Mesothelial cell of epicardium (in vitro differentiated cells): ENCODE measurements at places on chromosomes 6 and 20.

GRCh38 chr6:158571826-158572652 lies 12.1 kb downstream of the TMEM181 start:
- peaks cover 13% of the 10 kb centered on the region for H3K36me3 ChIP-seq
- H3K27ac ChIP-seq: no peak overlapping the region
- no peaks in the 10 kb centered on the region for H3K4me1 ChIP-seq
- no peak overlapping the region for H3K4me3 ChIP-seq
- no peak for DNase-seq

DNA sequence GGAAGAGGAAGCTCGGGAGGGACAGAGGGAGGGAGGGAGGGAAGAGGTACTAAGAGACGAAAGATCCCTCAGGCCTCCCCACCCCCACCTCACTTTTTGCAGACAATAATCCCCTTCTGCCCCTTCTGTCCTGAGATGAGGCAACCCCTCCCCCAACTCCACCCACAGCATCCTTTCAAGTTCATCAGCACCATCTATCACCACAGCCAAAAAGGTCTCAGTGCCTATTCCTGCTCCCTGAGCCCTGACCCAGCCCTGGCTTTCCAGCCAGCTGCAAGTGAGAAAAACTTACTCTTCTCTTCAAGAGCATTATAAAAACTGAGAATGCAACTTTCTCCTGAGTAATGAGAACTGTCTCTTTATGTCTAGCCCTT lies 133.2 kb upstream of the LRFN2 start:
- H3K36me3 ChIP-seq: no peaks in the 10 kb centered on the region
- DNase-seq: no peak
- no peak overlapping the region for H3K4me3 ChIP-seq
- H3K27me3 ChIP-seq: peaks cover 3% of the 10 kb centered on the region
- H3K27ac ChIP-seq: peak overlapping the region; percentile 94

- peaks cover 23% of the 10 kb centered on the region for H3K4me1 ChIP-seq
- no peaks in the 10 kb centered on the region for H3K27me3 ChIP-seq
- H3K36me3 ChIP-seq: no peaks in the 10 kb centered on the region
- no peak for DNase-seq
- H3K4me3 ChIP-seq: no peak overlapping the region
Observed at GRCh38 chr6:116355796-116356195, 15.0 kb upstream of the DSE start.

GRCh38 chr6:143064271-143064670 lies 3.6 kb downstream of the AIG1 start:
- H3K4me1 ChIP-seq: peaks cover 29% of the 10 kb centered on the region
- no peaks in the 10 kb centered on the region for H3K27me3 ChIP-seq
- DNase-seq: no peak

GRCh38 chr20:24160563-24161281 lies 172.1 kb upstream of the GGTLC1 start:
- H3K27ac ChIP-seq: no peak overlapping the region
- no peaks in the 10 kb centered on the region for H3K27me3 ChIP-seq
- no peak overlapping the region for H3K4me3 ChIP-seq
- peak; percentile 59 for DNase-seq
- H3K4me1 ChIP-seq: no peaks in the 10 kb centered on the region

DNA sequence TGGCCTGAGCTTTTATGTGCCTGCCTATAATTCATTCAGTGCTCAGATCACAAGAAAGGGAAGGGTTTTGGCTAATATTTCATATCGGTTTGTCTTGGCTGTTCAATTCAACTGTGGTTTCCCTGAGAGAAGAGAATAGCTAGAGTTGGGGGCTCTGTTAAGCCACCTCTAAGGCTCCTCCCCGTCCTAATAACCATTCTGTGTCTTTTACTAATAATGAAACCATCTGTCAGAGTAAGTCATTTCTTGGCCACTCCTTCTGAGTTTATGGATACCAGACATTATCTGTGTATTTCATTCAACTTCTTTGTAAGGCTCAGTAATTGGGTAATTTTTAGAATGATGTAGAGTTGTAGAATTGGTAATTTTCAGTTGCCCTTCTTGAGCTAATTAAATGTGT lies 5.2 kb downstream of the STX11 start:
- H3K36me3 ChIP-seq: no peaks in the 10 kb centered on the region
- H3K4me1 ChIP-seq: peaks cover 62% of the 10 kb centered on the region
- peak overlapping the region; percentile 77 for H3K27ac ChIP-seq
- no peak overlapping the region for H3K4me3 ChIP-seq

GRCh38 chr20:626579-626978 lies 16.5 kb upstream of the TCF15 start:
- H3K36me3 ChIP-seq: no peaks in the 10 kb centered on the region
- no peak overlapping the region for H3K27ac ChIP-seq
- H3K27me3 ChIP-seq: peaks cover 27% of the 10 kb centered on the region
- no peak for DNase-seq

DNA sequence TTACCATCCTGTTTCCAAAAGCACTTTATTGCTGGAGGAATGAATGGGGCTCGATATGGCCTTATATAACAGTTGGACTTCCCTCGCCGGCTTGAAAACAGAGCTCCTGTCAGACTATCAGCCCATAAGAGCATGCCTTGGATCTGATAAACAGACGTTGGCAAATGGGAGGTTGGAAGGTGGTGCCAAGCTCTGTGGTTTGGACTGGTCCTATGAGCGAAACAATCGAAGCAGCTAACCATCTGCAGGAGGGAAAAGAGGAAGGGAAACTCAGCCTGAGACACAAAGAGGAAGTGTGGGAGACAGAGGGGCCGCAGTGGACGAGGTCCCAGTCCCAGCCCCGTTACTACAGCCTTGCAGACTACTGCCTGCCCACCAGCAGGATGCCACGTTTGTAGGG lies 92.9 kb downstream of the TFAP2C start:
- H3K4me1 ChIP-seq: no peaks in the 10 kb centered on the region
- no peaks in the 10 kb centered on the region for H3K36me3 ChIP-seq

- no peak overlapping the region for H3K4me3 ChIP-seq
- peaks cover 4% of the 10 kb centered on the region for H3K4me1 ChIP-seq
- no peak overlapping the region for H3K27ac ChIP-seq
- H3K27me3 ChIP-seq: peaks cover 5% of the 10 kb centered on the region
- H3K36me3 ChIP-seq: no peaks in the 10 kb centered on the region
- DNase-seq: no peak
Observed at GRCh38 chr6:168583821-168584220, 142.8 kb downstream of the SMOC2 start.

DNA sequence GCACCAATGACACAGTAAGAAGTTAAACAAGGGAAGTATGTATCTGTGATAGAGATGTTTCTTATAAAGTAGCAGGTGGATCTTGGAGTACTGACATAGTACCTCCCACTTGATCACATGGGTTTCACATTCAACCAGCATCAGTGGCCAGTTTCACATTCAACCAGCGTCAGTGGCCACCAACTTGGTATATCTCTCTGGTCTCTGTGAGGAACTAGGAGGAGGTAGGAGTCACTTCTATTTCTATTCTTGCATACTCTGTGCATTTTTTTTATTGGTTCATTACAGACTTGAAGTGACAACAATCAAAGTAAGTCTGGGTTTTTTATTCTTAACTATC lies 200.3 kb upstream of the SIM1 start:
- no peaks in the 10 kb centered on the region for H3K27me3 ChIP-seq
- no peaks in the 10 kb centered on the region for H3K4me1 ChIP-seq
- no peak overlapping the region for H3K4me3 ChIP-seq

DNA sequence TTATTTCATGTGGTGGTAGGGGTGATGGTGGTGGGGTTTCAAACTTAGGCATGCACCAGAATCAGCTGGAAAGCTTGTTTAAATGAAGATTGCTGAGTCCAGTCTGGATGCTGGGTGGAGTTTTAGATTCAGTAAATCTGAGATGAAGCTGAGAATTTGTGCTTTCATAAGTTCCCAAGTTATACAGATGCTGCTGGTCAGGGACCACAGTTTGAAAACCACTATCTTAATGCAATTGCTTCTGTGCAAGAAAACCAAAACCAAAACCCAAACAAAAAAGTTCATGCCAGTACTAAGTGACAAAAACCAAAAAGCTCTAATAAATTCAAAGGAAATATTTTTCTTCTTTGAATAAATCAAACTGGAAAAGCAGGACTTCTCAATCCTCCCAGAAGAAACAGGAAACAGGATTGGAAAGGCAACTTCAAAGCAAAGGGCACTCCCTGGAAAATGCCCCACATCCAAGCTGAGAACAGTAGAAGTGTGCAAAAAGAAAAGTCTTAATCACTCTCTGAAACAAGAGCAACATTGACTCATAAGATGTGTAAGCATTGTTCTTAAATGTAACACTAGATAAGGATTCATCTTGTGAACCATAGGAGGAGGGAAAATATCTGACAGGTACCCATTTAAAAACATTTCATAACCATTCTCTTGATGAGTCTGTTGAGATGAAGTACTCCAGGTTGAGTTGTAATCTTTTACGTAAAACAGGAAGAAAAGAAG lies 481.5 kb upstream of the HSF2 start:
- DNase-seq: no peak
- no peak overlapping the region for H3K4me3 ChIP-seq
- no peak overlapping the region for H3K27ac ChIP-seq
- no peaks in the 10 kb centered on the region for H3K27me3 ChIP-seq
- H3K4me1 ChIP-seq: peaks cover 8% of the 10 kb centered on the region

DNA sequence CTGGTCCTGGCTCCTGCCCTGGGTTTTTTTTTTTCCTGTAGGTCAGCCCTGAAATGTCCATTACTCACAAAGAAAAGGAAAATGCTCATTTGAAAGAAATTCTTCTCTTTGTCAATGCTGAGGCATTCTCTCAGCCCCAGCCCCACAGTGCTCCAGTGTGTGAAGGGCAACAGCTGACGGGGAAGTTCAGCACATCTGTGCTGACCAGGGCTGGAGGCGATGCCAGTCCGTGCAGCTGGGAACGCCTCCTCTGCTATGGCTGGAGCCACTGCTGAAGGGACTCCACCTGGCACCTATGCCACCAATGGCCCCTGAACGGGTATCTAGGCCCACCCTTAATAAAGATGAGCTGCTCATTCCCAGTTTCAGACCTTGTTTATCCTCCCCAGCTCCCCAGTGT lies 71.9 kb upstream of the SLCO4A1 start:
- H3K36me3 ChIP-seq: no peaks in the 10 kb centered on the region
- no peak overlapping the region for H3K4me3 ChIP-seq
- H3K27me3 ChIP-seq: peaks cover 40% of the 10 kb centered on the region
- no peak overlapping the region for H3K27ac ChIP-seq

DNA sequence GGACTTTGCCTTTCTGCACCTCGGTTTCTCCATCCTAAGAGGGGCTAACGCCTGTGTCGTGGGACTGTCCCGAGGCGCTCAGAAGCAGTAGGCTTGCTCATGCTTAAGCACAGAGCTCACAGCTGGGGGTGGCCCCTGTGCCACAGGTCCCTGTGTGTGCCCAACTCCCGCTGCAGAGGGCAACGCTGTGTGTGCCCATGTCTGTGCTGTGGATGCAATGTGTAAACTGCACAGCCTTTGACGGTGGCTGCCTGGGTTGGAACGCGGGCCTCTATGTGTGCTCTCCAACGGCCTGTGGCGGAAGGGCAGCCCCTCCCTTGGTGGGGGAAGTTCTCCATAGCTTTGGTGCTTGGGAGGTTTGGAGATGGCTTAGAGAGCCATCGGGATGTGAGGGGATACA lies 10.7 kb upstream of the GATA5 start:
- peaks cover 18% of the 10 kb centered on the region for H3K27me3 ChIP-seq
- H3K36me3 ChIP-seq: no peaks in the 10 kb centered on the region
- DNase-seq: no peak
- H3K4me3 ChIP-seq: peak overlapping the region; percentile 22
- H3K27ac ChIP-seq: peak overlapping the region; percentile 95
- peaks cover 68% of the 10 kb centered on the region for H3K4me1 ChIP-seq

DNA sequence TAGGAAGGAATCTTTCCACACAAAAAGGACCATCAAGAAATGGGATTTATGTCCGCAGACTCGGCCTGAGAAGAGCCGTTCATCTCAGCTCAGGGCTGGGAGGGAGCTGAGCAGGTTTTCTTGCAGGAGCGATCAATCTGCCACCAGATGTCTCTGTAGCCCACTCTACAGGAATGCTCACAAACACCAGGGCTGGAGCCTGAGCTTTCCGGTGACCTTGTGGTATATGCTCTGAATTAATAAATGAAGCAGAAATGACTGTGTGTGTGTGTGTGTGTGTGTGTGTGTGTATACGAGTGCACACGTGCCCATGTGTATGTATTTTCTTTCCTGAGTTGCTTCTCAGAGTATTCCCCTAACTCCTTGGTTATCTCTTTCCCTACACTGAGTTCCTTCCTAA lies 12.0 kb downstream of the CD83 start:
- no peaks in the 10 kb centered on the region for H3K27me3 ChIP-seq
- peaks cover 12% of the 10 kb centered on the region for H3K4me1 ChIP-seq
- DNase-seq: peak; percentile 30
- no peak overlapping the region for H3K4me3 ChIP-seq

DNA sequence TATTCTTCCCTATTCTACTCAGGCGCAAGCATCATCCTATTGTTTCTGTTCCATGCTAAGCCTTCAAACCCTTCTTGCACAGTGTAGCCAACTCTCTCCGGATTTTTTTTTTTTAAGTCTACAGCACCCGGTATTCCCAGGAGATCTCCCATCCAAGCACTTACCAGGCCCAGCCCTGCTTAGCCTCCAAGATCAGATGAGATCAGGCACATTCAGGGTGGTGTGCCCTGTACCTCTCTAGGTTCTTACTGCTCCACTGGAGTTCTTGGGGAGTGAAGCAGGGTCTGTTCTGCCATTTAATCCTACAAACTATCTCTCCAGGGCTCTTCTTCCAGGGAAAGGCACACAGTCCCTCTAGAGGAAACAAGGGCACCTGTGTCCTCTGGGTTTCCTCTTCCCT lies 14.9 kb upstream of the NUP153 start:
- H3K4me3 ChIP-seq: no peak overlapping the region
- no peaks in the 10 kb centered on the region for H3K36me3 ChIP-seq
- H3K4me1 ChIP-seq: peaks cover 16% of the 10 kb centered on the region
- no peaks in the 10 kb centered on the region for H3K27me3 ChIP-seq
